Glutamatergic neuron (in vitro differentiated cells): ENCODE measurements at places on chromosomes 2 and 18.

DNA sequence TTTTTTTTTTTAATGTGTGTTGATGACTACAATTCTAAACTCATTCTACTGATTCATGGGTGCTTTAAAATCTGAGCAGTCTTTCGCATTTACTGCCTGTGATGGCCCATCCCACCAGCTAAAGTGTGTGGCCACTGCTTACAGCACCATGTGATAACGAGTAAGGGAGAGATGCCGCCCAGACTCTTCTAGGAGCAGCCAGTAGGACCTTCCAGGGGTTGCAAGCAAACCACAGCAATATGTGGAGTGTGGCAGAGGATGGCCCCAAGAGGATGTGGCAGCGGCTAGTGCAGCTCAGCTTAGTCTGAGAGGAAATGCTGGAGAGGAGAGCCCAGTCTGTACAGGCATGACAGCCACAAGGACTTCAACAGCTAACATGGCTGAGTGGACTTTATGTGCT, 14.9 kb downstream of the IL1B start:
- no peak overlapping the region for H3K4me3 ChIP-seq
- H3K27ac ChIP-seq = no peak overlapping the region
- no peaks in the 10 kb centered on the region for H3K4me1 ChIP-seq
- no peak for DNase-seq
- H3K27me3 ChIP-seq = peaks cover 3% of the 10 kb centered on the region

- DNase-seq = no peak
- peaks cover 7% of the 10 kb centered on the region for H3K36me3 ChIP-seq
- H3K27me3 ChIP-seq = peaks cover 2% of the 10 kb centered on the region
These were observed 29.2 kb downstream of the WIPF1 start for GRCh38 chr2:174568425-174568824.

DNA sequence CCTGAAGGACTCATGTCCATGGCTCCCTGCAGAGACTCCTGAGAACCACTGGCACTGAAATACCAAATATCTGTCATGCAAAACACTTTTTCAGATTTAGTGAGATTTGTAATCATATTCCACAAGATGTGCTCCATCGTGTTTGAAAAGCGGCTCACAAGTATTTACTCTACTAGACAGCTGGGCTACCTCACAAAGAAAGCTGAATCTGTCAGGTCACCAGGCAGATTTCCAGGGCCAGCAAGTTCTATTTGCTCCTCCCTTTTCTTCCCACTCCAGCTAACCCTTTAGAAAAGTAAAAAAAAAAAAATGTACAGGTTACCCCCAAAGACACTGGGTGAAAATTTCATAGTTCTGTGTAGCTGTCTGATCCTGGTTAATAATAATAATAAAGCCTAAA, 22.9 kb downstream of the WIPF1 start:
- peaks cover 9% of the 10 kb centered on the region for H3K36me3 ChIP-seq
- no peak overlapping the region for H3K4me3 ChIP-seq
- peaks cover 7% of the 10 kb centered on the region for H3K4me1 ChIP-seq

DNA sequence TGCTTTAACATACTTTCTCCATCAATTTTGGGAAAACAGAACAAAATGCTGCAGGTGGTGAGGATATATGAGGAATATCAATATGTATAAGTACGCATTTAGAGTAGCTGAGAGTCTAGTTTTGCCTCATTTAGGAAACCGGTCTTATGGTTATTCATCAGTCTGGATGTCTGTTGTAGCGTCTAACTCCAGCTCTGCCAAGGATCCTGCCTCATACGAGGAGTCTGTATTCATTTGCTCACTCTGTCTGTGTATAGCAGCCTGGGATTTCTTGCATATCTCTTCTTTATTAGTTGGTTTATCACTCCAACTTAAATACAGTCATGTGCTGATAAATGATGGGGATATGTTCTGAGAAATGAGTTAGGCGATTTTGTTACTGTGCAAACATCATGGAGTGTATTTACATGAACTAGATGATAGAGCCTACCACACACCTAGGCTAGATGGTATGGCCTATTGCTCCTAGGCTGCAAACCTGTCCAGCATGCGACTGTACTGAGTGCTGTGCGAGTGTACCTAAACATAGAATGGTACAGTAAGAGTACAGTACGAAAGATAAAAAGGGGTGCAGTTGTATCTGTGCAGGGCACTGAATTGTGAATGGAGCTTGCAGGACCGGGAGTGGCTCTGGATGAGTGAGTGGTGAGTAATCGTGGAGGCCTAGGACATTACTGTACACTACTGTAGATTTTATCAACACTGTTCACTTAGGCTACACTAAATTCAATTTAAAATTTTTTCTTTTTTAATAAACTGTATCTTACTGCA, 148.1 kb downstream of the ZNF407 start:
- no peak overlapping the region for H3K4me3 ChIP-seq
- H3K36me3 ChIP-seq = no peaks in the 10 kb centered on the region

- peaks cover 7% of the 10 kb centered on the region for H3K27me3 ChIP-seq
- H3K4me1 ChIP-seq = peaks cover 32% of the 10 kb centered on the region
- H3K4me3 ChIP-seq = peak overlapping the region; percentile 84
- peak; percentile 52 for DNase-seq
- no peaks in the 10 kb centered on the region for H3K36me3 ChIP-seq
These were observed 108.5 kb upstream of the UNC80 start for GRCh38 chr2:209663139-209663538.

- H3K36me3 ChIP-seq = no peaks in the 10 kb centered on the region
- no peak within 1 kb of the TSS for H3K27ac ChIP-seq
- H3K4me1 ChIP-seq = peaks cover 3% of the 10 kb centered on the region
- H3K4me3 ChIP-seq = peak within 1 kb of the TSS; percentile 89
- H3K27me3 ChIP-seq = peaks cover 15% of the 10 kb centered on the region
These were observed at the start of gene SLC9A2 for GRCh38 chr2:102619414-102620319. TSS of gene SLC9A2 (plus strand) at chr2:102619553. CDS start at chr2:102619849, 296 bp downstream.
